ENCODE measurements at places on chromosomes 2 and 18. TPM values are rescaled to one million over a fixed set of nuclear protein-coding genes. Genes with fewer than 3 reads are reported as not detected.
A peak's percentile ranks its signal among the peaks of the same experiment; 100 is the strongest.

DNA sequence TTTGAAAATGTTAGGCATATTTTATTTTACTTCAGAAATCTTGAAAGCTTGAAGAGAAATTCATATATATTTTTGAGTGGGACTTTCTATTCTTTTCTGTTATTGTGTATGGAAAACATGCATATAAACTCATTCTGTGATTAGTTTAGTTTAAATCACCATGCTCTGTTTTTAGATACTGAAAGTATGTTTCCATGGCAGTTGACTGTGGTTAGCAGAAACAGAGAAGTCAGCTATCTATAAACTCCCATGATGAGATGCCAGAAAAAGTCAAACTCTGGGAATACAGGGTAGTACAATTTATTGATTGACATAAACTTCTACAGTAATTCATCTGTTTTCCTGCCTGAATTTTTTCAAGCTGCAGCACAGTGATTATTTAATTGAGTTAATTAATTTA lies 905.3 kb upstream of the VRK2 start:
- no peak for DNase-seq
- no peaks in the 10 kb centered on the region for H3K27me3 ChIP-seq
- H3K27ac ChIP-seq, result no peak overlapping the region
- H3K36me3 ChIP-seq, result no peaks in the 10 kb centered on the region
- H3K4me1 ChIP-seq, result no peaks in the 10 kb centered on the region

Gene MROH2A
- not detected for total RNA-seq

DNA sequence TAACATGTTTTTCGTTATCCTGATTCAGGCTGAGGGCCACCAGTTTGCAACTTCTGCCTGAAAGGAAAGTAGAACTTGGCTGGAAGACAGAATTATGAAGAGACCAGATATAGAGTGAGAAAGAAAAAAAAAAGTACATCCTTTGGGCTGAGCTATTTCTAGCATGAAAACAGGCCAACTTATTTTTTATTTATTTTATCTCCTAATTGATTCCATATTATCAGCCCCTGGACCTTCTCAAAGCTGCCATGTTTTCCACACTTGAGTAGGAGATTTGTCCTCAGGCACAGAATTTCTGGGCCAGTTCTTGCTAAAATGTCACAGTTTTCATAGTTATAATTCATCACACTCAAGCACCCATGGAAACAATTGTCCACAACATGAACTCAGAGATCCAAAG lies 586.8 kb upstream of the CNTNAP5 start:
- H3K4me1 ChIP-seq, result no peaks in the 10 kb centered on the region
- H3K36me3 ChIP-seq, result no peaks in the 10 kb centered on the region
- H3K27ac ChIP-seq, result no peak overlapping the region
- H3K4me3 ChIP-seq, result no peak overlapping the region
- no peak for DNase-seq
- H3K27me3 ChIP-seq, result no peaks in the 10 kb centered on the region

DNA sequence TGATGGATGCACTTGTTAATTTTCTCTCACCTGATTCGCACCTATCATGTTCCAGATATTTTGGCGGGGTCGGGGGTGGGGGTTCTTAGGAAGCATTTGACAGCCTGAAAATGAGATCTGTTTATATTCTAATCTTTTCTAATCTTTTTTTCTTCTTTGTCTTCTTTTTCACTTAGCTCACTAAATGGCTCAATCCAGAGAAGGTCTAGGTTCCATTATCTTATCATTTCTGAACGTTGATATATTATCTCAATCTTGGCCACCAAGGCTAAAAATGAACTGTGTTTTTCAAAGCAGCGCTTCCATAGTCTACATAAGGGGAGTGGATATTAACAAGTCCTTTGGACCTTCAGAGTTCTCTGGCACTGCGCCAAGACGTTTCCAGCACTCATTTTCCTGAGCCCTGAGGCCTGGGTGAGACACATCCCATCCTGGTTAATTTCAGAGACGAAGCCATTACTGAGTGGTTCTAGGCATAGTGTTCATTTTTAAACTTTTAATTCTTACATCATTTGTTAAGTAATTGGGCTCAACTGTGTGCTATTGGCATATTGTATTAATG lies 229.0 kb downstream of the SOX11 start:
- H3K4me1 ChIP-seq, result no peaks in the 10 kb centered on the region
- H3K4me3 ChIP-seq, result no peak overlapping the region
- H3K27ac ChIP-seq, result no peak overlapping the region

Gene SP140L
- 41.8 TPM for total RNA-seq

Gene FOXD4L1
- total RNA-seq, result not detected

- peaks cover 6% of the 10 kb centered on the region for H3K4me1 ChIP-seq
- no peak overlapping the region for H3K4me3 ChIP-seq
- no peak for DNase-seq
- H3K27ac ChIP-seq, result no peak overlapping the region
These were observed 20.6 kb downstream of the EFR3B start for GRCh38 chr2:25062511-25062917.

Gene DPP4
- total RNA-seq, result 11.9 TPM

Gene LAMA1
- not detected for total RNA-seq

Gene STARD6
- total RNA-seq, result not detected

DNA sequence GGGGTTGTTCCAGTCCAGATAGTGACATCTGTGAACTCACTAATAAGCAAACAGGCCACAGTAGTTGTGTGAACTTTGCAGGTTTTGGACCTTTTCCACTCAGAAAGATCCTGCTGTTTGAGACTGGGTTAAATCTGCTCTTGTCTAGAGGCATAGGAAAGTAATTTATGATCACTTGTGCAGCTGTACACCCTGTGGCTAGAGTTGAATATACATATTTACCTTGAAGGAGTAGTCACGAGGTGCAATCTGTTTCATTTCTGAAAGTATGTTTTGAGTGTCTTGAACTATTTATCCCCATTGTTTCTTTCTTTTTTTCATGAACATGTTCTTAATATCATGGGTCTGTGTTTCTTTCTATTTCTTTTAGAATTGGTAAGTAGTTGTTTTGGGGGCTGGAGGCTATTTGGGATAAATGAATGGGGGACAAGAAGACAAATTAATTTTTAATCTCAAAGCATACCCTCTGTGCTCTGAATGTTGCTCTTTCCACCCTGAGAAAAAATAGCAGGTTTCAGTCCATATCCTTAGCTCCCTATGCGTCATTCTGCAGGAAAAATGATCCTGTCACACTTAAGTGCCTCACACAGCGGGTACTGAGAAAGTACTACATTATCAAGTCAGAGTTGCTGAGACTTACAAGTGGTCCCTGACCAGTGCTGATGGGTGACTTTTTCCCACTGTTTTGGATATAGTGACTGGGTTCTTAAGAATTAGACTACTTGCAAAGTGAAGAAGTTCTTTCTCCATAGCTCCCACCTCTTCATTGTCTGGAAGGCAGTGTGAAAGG lies 28.2 kb downstream of the DCC start:
- no peaks in the 10 kb centered on the region for H3K36me3 ChIP-seq
- no peaks in the 10 kb centered on the region for H3K4me1 ChIP-seq
- no peak overlapping the region for H3K4me3 ChIP-seq
- no peak for DNase-seq
- H3K27me3 ChIP-seq, result no peaks in the 10 kb centered on the region
- H3K27ac ChIP-seq, result no peak overlapping the region

GRCh38 chr2:239008004-239008403 lies 160.1 kb downstream of the TWIST2 start:
- H3K27ac ChIP-seq, result no peak overlapping the region
- H3K27me3 ChIP-seq, result peaks cover 17% of the 10 kb centered on the region
- no peak overlapping the region for H3K4me3 ChIP-seq
- H3K4me1 ChIP-seq, result no peaks in the 10 kb centered on the region
- no peaks in the 10 kb centered on the region for H3K36me3 ChIP-seq

Gene TSPYL6
- total RNA-seq, result not detected

DNA sequence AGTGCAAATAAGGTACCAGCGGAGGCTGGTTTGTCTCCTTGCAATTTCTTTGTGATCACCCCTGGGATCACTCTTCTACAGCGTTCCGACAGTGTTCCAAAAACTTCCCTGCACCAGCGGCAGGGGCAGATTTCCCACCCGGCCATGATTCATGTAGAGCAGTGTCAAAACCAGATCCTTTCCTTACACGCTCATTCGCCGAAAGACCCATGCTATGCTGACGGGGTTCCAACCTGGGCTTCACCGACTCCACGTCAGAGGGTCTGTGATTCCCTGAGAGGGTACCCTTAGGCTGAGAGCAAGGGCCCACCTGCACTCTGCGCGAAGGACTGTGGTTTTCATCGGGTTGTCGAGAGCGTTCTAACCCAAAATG lies 423 bp upstream of the TTC27 start:
- peak overlapping the region; percentile 87 for H3K27ac ChIP-seq
- no peaks in the 10 kb centered on the region for H3K27me3 ChIP-seq
- peaks cover 4% of the 10 kb centered on the region for H3K36me3 ChIP-seq
- peak overlapping the region; percentile 89 for H3K4me3 ChIP-seq

DNA sequence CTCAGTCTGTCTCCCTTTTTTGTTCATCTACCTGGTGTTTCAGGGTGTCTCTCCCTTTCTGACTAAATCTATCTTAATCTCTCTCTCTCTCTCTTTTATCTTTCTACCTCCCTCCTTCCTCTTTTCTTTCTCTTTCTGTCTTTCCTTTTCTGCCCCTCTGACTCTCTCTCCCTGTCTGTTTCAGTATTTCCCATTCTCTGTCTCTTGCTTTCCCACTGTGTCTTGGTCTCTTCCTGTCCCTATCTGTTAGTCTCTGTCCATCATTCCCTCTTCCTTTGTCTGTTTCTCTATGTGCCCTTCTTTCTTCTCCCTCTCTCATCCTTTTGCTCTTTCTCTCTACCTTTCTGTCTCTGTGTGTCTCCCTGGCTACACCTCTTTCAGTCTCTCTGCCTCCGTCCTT lies 56.7 kb downstream of the R3HDM1 start:
- no peak overlapping the region for H3K4me3 ChIP-seq
- H3K4me1 ChIP-seq, result peaks cover 37% of the 10 kb centered on the region
- peaks cover 11% of the 10 kb centered on the region for H3K36me3 ChIP-seq
- H3K27me3 ChIP-seq, result no peaks in the 10 kb centered on the region

GRCh38 chr2:167049659-167050058 lies 161.4 kb downstream of the XIRP2 start:
- DNase-seq, result no peak
- H3K36me3 ChIP-seq, result no peaks in the 10 kb centered on the region
- no peak overlapping the region for H3K4me3 ChIP-seq

- H3K4me1 ChIP-seq, result peaks cover 6% of the 10 kb centered on the region
- no peaks in the 10 kb centered on the region for H3K36me3 ChIP-seq
- H3K4me3 ChIP-seq, result no peak overlapping the region
- no peak overlapping the region for H3K27ac ChIP-seq
- peaks cover 1% of the 10 kb centered on the region for H3K27me3 ChIP-seq
- DNase-seq, result no peak
These were observed 11.5 kb upstream of the NFATC1 start for GRCh38 chr18:79384151-79384807.

DNA sequence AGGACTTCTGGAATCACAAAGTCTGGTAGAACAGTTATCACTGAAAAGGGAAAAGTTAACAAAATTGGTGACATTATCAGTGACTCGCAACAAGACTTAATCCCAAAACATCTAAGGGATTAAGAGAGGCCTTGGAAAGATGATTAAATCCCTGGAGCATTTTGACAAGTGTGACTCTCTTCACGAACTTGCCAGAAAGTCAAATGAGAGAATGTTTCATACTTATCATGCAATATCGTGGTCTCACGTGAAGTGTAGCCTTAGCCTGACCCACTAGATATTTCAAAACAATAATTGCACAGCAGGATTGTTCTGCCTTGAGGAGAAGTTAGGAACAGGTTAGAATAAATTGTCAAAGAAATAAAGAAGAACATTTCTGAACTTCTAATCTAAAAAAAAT lies 104.5 kb downstream of the COL6A3 start:
- H3K4me1 ChIP-seq, result no peaks in the 10 kb centered on the region
- no peaks in the 10 kb centered on the region for H3K36me3 ChIP-seq
- no peak for DNase-seq

Gene ZNF521
- total RNA-seq, result not detected

Gene ANKZF1
- total RNA-seq, result 88.5 TPM

GRCh38 chr18:66795051-66795450 lies 191.2 kb upstream of the CDH19 start:
- H3K4me3 ChIP-seq, result no peak overlapping the region
- H3K27ac ChIP-seq, result no peak overlapping the region
- H3K27me3 ChIP-seq, result no peaks in the 10 kb centered on the region
- no peaks in the 10 kb centered on the region for H3K36me3 ChIP-seq
- no peaks in the 10 kb centered on the region for H3K4me1 ChIP-seq

Gene WDR75
- total RNA-seq, result 69.7 TPM

DNA sequence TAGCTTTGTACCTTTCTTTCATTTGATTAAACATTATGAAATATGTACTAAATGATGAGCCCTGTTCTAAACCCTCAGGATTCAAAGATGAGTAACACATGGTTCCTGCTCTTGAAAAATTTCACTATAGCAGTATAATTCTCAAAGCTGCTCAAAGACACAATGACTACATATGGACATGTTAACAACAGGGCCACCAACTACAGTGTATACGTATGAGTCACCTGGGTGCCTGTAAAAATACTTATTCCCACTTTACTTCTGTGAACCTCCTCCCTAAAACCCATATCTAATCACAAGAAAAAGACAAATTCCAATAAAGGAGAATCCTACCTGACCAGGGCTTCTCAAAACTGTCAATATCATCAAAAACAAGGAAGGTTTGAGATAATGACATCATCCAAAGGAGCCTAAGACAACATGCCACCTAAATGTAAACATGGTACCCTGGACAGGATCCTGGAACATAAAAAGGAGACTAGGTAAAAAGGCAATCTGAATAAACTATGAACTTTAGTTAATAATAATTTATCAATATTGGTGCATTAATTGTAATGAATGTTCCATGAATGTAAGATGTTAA lies 84.7 kb downstream of the FAM161A start:
- no peaks in the 10 kb centered on the region for H3K36me3 ChIP-seq
- no peak overlapping the region for H3K4me3 ChIP-seq
- H3K4me1 ChIP-seq, result peaks cover 2% of the 10 kb centered on the region

Gene ANKRD53
- total RNA-seq, result 0.24 TPM

Gene RTKN
- 1.6 TPM for total RNA-seq

- no peaks in the 10 kb centered on the region for H3K4me1 ChIP-seq
- no peak overlapping the region for H3K27ac ChIP-seq
- H3K4me3 ChIP-seq, result no peak overlapping the region
- no peaks in the 10 kb centered on the region for H3K36me3 ChIP-seq
- peaks cover 6% of the 10 kb centered on the region for H3K27me3 ChIP-seq
These were observed 55.0 kb downstream of the MEP1B start for GRCh38 chr18:32244881-32245280.

Gene ANKRD30B
- not detected for total RNA-seq

Gene EFR3B
- 0.41 TPM for total RNA-seq

GRCh38 chr2:30511122-30512083 lies 64.4 kb downstream of the LCLAT1 start:
- no peak for DNase-seq
- no peak overlapping the region for H3K27ac ChIP-seq
- H3K27me3 ChIP-seq, result no peaks in the 10 kb centered on the region
- peaks cover 11% of the 10 kb centered on the region for H3K36me3 ChIP-seq
- H3K4me3 ChIP-seq, result no peak overlapping the region

- no peaks in the 10 kb centered on the region for H3K4me1 ChIP-seq
- H3K27me3 ChIP-seq, result no peaks in the 10 kb centered on the region
- DNase-seq, result no peak
- no peaks in the 10 kb centered on the region for H3K36me3 ChIP-seq
These were observed 464.2 kb upstream of the NRP2 start for GRCh38 chr2:205218056-205218455.

Measured in activated naive CD4-positive, alpha-beta T cell treated with anti-CD3 and anti-CD28 coated beads for 36 hours (primary cell).